Lung (tissue), 17 donors: ENCODE measurements at places on chromosomes 7 and 10. TPM values are rescaled to one million over a fixed set of nuclear protein-coding genes. Genes with fewer than 3 reads are reported as not detected.

The HABP2 gene
- total RNA-seq, result 1.3 TPM

The PGAM2 gene
- 0.85 TPM for total RNA-seq

The TUBAL3 gene
- 0.12 TPM for total RNA-seq

The LEP gene
- not detected for total RNA-seq

The LANCL2 gene
- 14.4 TPM for total RNA-seq

The PPP1R9A gene
- total RNA-seq, result 25.1 TPM

The CTNNA3 gene
- 39.8 TPM for total RNA-seq

The CLDN3 gene
- 43.8 TPM for total RNA-seq

The SFTPA1 gene
- total RNA-seq, result 8,195 TPM
